C1 segment of cervical spinal cord (tissue), 14 donors: ENCODE measurements at places on chromosomes 2 and 18.

- DNase-seq = no peak
Measured at GRCh38 chr2:28674062-28674712, 77.4 kb upstream of the PPP1CB start.

GRCh38 chr2:186516396-186516795 lies 30.3 kb downstream of the ZC3H15 start:
- no peak for DNase-seq

GRCh38 chr2:5696404-5696944 lies 4.3 kb downstream of the SOX11 start:
- DNase-seq = no peak

GRCh38 chr2:173751245-173751975 lies 213.8 kb downstream of the SP3 start:
- no peak for DNase-seq

GRCh38 chr2:218993345-218994315 lies at the start of gene CRYBA2:
Gene CRYBA2 (minus strand): TSS chr2:218993422. CDS start chr2:218993176, 246 bp downstream.
- no peak for DNase-seq

GRCh38 chr2:25178976-25179375 lies 10.6 kb upstream of the POMC start:
- no peak for DNase-seq

- DNase-seq = no peak
Measured at GRCh38 chr2:234967201-234967869, 15.5 kb downstream of the SH3BP4 start.

GRCh38 chr2:209817844-209818271 lies 46.2 kb downstream of the UNC80 start:
- DNase-seq = no peak

DNA sequence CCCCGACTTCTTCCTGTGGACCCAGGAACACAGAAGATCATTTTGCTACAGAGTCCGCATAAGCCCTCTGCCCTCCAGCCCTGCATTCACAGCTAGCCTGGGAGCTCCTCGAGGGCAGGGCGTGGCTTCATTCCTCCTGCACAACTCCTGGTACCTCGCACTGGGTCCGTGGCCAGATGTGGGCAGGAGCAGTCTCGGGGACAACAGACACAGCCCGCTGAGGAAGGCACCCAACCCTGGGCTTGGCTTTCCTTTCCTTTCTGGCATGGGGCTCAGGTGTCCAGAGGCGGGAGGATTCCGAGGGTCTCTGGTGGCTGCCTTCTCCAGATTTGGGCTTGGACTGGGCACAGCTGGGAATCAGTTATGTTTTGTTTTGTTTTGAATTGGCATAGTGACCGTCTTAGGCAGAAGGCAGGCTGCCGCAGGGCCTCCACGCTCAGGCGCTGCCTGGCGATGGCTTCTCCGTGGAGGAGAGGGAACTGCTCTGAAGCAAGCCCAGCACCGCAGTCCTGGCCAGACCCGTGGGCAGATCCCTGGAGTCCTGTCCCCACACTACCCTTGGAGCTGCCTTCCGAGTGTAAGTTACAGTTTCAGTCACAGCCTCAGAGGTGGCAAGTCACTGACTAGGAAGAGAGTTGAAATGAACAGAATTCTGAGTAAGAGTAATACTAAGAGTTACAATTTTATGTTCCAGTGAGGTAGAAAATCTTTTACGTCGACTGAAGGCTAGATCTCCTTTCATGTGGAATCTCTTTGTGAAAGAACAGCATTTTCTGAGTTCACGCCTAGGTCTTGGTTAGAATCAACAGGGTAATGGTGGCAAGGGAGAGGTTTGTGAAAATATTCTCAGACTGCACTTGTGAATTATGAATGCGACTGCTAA lies 47.9 kb downstream of the LDLRAD4 start:
- no peak for DNase-seq

DNA sequence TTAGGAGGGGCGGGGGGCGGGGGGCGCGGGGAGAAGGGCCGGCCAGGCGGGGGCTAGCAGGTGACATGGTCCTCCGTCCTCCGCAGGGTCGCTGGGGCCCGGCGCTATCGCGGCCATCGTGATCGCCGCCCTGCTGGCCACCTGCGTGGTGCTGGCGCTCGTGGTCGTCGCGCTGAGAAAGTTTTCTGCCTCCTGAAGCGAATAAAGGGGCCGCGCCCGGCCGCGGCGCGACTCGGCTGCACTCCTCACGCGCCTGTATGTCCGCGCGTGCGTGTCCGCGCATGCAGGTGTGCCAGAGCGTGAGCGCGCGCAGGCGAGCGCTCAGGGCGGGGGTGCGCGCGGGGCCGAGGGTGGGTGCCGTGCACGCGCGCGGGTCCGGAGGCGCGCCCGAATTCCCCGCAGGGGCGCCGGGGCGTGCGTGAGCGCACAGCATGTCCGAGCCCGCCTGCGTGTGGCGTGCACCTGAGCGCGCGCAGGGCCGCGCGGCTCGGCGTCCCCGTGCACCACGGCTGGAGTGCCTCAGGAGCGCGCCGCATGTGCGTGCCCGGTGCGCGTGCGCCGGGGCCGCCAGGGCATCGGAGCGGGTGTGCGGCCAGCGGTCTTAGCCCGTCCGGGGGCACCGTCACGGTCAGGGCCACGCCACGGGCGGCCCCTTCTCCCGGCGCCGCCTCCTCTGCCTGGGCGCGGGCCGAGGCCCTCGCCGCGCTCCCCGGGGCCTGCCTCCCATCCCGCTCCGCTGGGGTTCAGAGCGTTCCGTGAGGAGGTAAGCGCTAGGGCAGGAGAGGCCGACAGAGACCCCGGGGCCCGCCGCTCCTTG lies 6.3 kb downstream of the SNORC start:
- peak; percentile 55 for DNase-seq

DNA sequence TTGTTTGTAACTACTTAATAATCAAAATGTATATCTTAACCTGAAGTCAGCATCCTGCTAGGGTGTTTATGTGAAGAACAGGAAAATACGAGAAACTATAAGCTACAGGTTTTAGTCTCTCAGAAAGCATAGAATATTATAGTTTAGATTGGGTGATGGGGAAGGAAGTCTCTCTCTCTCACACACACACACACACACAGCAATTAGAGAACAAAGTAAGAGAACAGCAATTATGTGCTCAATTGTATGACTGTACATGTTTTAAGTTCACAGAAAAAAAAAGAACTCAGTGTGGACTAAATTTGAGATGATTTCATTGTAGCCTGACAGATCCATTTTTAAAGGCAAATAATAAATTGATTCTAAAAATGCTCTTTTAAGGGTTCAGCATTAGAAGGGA lies 94.3 kb upstream of the ZNF516 start:
- DNase-seq = no peak

- no peak for DNase-seq
Measured at GRCh38 chr2:48427552-48427951, 102.4 kb upstream of the STON1 start.

GRCh38 chr2:16853088-16853487 lies 187.5 kb upstream of the CYRIA start:
- DNase-seq = no peak

- DNase-seq = no peak
Measured at GRCh38 chr2:38598991-38599295, 3.8 kb downstream of the HNRNPLL start.

DNA sequence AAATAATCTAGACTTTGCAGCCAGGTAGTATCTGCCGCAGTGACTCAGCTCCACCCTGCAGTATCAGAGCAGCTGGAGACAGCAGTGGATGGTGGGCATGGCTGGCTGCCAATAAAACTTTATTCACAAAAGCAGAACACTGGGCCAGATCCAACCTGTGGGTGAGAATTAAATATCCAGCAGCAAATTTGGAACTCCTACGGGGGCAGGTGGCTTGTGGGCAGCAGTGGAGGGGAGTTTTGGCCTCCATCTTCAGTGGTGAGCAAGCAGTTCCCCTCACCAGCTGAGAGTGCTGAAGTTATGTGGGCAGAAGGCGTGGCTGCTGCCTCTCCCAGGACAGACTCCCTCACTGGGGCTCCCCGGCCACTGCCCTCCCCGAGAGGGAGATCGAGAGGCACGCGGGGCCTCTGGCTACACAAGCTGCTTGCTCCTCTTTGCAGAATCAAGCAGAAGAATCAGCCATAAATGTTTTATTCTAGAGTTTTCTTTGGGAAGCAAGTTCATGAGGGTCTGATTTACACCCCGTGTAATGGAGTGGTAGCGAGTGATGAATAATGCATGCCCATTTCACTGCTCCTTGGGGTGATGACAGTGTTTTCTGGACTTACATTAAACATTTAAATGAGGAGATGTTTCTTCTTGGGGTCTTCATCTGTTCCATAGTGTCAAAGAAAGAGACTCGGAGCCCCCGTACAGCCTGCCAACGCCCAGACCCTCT lies 204.3 kb downstream of the SEPTIN10 start:
- DNase-seq = no peak

DNA sequence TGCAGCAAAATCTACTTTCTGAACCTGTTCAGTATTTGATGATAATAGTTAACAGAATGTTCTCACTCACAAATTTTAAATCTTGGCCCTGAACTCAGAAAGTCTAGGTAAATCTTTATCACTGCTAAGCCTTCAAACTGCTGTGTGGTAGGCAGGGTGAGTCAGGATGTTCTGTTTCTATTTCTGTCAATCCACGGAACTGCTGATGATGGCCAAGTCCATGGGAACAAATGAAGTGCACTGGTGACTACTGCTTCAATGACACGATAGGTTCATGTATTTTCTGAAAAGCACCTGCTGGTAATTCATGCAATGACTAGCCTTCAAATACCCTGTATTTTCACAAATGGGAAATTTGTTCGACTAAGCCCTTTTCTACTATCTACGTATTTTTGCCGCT lies 14.2 kb downstream of the NIFK start:
- DNase-seq = no peak

DNA sequence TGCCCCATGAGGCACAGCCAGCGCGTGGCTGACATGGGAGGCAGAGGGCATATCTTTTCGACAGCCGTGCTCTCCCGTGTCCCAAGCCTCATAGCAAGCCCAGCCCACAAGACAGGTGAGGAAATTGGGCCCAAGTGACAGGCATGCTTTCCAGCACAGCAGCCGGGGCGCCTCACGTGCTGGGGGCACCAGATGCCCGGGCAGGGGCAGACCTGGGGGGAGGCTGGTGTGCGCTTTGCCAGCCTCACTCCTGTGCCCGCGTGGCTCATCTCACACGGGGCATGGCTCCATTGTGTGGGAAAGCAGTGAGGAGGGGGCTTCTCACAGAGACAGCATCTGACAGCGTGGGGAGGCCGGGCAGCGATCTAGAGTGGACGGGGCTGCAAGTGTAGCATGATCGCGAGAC lies 93.2 kb downstream of the USP40 start:
- no peak for DNase-seq

DNA sequence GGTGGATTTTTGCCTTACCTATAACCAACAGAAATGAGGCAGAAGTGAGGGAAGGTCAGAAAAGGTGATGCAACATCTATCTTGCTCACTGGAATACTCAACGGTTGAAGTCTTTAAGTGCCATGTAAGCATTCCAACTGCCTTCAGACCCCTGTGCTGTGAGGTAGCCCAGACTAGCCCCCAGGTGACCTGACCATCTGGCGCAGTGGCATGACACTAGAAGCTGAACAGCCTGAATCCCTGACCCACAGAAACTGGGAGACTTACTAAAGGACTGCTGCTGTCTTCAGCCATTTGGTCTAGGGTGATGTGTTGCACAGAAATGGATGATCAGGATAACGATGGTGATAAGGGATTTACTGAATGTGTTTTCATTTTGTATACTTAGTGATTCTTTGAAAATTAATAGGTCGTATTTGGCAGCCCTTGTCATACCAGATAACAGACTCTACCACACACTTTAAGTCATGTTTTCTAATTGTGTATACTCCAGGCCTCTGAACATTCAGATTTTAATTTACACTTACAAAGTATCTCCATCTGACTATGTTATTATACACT lies 161.5 kb downstream of the STK39 start:
- DNase-seq = no peak

- DNase-seq = no peak
Measured at GRCh38 chr2:96914332-96914731, 44.5 kb upstream of the SEMA4C start.

DNA sequence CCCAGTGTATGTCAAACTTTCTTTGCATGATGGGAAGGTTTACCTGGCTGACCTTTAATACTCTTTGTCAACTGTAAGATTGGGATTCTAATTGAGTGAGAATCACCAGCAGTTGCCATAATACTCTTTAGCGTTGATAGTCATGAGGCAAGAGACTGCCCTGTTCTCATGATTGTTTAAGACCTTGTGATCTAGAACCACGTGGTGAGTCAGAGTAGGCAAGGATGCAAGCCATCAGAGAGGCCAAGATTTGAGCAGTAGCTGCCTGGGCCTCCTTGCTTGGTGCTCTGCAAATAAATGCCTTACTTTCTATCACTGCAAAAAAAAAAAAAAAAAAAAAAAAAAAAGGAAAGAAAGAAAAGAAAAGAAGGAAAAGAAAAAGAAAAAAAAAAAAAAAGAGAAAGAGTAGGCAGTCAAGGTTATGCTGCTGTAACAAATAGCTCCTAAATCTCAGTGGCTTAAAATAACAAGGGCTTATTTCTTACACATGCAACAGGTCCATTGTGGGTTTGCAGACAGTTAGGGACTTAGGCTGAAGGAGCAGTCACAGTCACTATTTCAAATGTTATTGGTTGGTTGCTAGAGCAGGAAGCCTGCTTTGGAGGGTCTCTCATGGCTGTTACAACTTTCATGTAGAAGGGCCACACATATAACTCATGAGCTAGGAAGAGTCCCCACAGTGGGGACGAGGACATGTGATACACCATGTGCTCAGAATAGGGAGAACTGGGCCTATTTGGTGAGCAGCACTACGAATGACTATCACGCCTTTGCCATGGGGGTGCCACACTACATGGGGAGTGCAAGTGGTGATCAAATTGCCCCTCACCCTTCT lies 21.7 kb downstream of the IL1R2 start:
- no peak for DNase-seq

DNA sequence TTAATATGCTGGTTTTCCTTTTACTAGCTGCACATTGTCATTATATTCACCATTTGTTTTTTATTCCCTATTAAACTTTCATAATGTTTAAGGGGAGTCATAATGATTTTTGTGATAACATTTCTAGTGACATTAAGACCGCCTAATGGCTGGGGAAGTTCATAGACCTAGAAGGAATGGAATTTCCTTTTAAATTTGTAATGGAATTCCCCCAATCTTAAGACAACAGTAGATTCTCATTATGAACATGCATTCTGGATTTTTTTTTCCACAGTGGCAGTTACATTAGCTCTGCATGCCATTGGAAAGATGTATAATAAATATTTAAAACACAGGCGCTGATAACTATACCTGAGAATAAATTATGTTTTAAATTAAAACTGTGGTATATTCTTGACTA lies 8.4 kb downstream of the YPEL5 start:
- no peak for DNase-seq

- no peak for DNase-seq
Measured at GRCh38 chr18:67239826-67240225, 276.7 kb downstream of the DSEL start.

DNA sequence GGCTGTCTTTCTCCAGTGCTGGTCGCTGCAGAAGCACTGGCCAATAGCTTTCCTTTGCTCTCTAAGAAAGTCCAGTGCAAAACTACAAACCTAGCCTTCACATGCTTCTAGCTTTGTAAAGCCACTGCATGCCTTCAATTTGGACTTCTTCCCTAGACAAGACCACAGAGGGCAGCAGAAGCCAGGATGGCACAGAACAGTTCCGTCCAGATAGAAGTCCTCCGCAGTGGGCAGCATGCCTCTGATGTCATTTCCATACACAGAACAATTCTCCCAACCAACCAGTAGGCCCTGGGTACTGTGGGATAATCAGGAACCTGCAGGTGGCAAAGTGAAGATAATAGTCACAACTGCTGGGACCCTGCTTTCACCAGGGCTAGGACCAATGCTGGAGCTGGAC lies 3.3 kb downstream of the ST6GAL2 start:
- no peak for DNase-seq

GRCh38 chr2:9206991-9207640 lies 504 bp downstream of the ASAP2 start:
- DNase-seq = no peak

- DNase-seq = no peak
Measured at GRCh38 chr2:187554011-187554703, at the start of gene TFPI. Gene TFPI (minus strand): TSS chr2:187554435. CDS start chr2:187503768, 50,667 bp downstream.

GRCh38 chr2:55891671-55892094 lies 31.9 kb downstream of the EFEMP1 start:
- DNase-seq = no peak
